Activated T-cell treated with anti-CD3 and anti-CD28 coated beads for 48 hours (primary cell): ENCODE measurements at places on chromosomes 7 and 10.

GRCh38 chr10:77165445-77166208, 472.0 kb downstream of the KCNMA1 start:
- peak; percentile 9 for DNase-seq

DNA sequence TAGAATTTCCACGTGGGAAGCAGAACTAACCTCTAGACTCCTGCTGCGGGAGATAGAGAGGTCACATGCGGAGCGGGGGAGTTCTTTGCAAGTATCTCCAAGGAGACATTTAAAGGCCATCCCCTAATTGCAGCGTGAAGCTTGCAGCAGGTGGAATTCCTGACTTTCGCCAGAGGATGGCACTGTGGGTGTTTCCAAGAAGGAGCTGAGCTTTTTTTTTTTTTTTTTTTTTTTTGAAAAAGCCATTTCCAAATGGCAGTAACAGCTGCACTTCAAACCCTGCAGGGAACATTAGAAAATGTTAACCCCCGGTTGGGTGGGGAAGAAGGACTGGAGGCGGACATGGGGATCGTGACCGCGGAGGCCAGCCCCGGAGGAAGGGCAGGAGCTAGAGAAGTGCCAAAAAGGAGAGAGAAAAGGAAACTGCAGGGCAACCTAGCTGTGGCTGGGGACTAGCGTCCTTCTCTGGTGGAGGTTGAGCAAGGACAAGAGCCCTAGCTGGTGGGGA, 487.7 kb downstream of the TYW1 start:
- DNase-seq, result peak; percentile 1

DNA sequence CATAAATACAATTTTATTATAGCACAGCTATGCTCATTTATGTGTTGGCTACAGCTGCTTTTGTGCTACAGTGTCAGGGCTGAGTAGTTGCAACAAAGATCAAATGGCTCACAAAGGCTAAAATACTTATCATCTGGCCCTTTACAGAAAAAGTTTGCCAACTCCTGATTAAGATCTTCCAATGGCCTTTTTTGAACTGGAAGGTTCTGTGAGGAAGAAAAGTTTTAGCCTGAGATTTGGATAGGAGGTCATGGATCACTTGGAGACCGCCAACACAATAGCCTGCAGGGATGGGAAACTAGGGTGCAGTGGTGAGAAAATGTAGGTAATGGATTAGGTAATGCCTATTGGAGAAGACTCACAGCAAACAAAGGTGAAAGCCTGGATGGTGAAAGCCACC, 169.8 kb downstream of the NOC3L start:
- no peak for DNase-seq

DNA sequence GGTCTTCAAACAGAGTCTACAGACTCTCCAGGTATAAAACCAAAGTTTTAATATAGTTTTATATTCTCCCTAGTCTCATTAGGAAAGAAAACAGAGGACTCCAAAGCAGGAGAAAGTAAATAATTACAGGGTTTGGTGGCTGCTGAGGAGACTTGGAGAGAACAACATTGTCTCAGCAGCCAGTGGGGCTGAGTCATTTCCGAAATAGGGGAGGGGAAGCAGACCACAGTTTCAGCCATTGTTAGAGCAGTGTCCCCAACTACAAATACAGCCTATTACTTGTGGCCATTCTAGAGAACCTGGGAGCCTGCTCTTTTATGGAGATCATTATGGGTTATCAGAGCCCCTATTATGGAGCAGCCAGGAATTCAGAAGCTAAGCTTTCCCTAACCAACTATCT, 44.2 kb upstream of the A1CF start:
- no peak for DNase-seq

GRCh38 chr7:141115965-141116364, 42.1 kb downstream of the TMEM178B start:
- no peak for DNase-seq

- no peak for DNase-seq
Measured at GRCh38 chr10:48625826-48626134, 20.9 kb upstream of the ARHGAP22 start.

DNA sequence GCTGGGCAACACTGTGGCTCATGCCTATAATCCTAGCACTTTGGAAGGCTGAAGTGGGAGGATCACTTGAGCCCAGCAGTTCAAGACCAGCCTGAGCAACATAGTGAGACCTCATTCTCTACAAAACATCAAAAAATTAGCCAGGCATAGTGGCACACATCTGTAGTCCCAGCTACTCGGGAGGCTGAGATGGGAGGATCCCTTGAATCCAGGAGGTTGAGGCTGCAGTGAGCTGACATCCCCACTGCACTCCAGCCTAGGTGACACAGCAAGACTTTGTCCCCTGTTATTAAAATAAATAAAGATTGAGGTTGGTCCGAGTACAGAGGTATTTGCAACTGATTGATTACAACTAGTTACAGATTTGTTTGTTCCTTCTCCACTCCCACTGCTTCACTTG, 44.1 kb downstream of the SKIDA1 start:
- no peak for DNase-seq
